CD4-positive, alpha-beta T cell treated with Interleukin-12 subunit alpha and Interleukin-12 subunit beta, for 1 hour (primary cell): ENCODE measurements at places on chromosomes 1 and 21.

GRCh38 chr1:8816831-8817411, 519 bp downstream of the RERE start:
- DNase-seq, result peak; percentile 33

DNA sequence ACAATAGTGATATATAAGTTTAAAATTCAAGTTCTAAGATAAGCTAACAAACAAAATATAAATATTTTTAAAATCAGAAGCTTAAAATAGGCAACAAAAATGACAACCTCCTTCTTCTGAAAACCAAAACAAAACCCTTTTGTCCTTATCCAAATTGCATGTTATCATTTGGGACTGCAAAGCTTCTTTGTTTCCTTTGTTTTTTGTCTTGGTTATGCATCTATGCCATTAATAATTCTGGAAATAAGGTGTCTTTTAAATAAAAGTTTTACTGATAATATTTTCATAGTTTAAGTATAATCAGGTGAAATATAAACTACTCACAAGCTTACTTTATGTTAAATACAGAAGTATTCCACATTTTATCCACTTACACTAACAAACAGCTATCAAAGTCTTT, 20.5 kb downstream of the ADSS2 start:
- no peak for DNase-seq

DNA sequence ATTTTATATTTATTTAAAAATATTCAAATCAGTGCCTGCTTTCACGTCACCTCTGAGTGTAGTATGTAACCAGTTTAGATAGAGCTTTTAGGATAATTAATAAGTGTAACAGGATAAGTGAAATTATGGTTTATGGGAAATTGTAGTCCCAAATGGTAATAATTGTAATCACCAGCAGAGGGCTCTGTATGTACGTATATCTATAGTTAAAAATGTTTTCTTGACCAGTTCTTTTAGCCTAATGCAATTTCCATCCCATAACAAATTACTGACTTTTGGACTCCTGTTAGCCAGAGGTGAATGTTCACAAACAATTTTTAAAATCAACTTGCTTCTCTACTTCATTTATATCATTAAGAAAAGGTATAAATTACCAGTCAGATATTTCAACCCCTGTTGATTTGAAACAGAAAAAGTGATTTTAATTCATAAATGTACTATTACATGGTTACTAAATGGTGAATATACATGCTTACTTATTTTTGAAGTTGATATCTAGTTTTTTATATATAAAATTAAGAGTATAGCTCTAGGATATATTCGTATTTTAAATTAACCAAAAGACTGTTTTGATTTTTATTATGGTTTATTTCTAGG, 25.3 kb downstream of the SLC30A7 start:
- peak; percentile 73 for DNase-seq

DNA sequence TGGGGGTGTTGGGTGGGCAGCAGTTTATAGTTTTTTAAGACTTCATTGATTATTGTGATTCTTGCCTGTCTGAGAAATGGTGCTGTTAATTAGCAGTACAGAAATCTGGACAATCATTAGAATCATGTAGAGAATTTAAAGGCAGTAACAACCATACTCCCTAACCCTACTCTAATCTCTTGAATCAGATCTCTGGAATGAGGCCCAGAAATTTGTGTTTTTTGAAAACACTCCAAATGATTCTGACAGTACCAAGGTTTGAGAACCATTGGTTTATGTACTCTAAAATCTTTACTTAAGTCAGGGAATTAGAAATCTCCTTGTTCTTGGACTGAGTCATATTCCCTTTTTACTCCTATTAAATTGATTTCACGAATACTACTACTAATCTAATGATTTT, 24.0 kb downstream of the FNBP1L start:
- no peak for DNase-seq

DNA sequence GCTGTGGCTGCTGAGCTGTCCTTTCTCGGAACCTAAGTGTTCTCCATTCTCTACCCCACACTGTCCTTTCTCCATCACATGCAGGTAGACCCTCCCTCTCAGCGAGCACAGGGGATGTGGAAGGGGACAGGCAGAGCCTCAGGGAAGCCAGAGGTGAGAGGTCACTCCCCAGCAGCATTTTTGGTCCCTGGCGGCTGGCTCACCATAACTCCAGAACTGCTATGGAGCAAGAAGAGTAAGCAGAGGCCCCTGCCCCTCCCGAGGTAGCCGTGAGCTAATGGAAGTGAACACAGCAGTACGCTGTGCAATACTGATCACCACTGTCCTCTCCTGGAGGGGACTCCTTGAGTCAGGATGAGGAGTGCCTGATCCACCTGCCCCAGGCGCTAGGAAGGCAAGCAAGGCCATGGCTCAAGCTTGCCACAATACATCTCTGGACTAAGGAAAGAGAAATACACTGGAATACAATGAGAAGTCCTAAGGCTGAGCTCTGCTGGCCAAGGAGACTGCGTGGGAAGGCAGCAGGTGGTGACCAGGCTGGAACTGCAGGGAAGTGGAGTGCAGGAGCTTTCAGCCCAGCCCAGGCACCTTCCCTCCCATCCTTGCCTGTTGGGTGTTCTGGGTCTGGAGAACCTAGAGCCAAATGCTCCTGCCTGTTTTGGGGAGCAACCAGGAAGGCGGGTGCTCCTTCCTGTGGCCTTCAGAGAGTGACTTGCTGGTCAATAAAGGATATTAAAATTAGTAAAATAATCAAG, 96.2 kb downstream of the LAMC2 start:
- DNase-seq, result no peak

GRCh38 chr21:45027241-45028196, 46.9 kb upstream of the ADARB1 start:
- DNase-seq, result no peak

DNA sequence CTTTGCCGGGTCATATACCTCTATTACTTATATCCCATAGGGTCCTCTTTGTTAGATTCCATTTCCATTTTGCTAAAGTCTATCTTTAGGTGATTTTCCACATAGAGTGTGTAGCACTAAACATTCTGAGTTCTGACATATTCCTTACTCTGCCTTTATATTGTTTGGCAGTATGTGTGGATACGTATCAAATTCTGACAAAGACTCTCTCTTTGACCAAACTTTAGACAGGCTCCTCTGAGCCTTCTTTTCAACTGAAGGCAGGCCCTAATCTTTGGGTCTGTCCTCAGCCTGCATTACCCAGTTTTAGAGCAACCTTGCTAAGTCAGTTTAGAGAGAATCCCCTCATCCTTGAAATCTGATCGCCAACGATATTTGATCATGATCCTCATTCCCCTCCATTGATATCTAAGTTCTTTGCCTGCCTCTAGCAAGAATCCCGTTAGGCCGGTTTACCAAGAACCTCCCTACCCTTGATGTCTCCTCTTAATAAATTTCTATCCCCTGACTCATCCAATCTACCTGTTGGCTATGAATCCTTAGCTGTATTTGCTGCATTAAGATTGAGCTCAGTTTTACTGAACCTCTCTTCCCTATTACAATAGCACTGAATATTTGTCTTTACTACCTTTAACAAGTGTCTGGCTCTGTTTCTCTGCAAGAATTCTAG, 10.4 kb upstream of the PPT1 start:
- no peak for DNase-seq
